ENCODE measurements at places on chromosomes 2 and 18. TPM values are rescaled to one million over a fixed set of nuclear protein-coding genes. Genes with fewer than 3 reads are reported as not detected.

Gene CROCC2
- total RNA-seq, result not detected

Gene MERTK
- 0.37 TPM for total RNA-seq

Gene TXNDC9
- total RNA-seq, result 73.5 TPM

Gene GPR45
- total RNA-seq, result not detected

Gene SERPINB12
- not detected for total RNA-seq

Gene DSEL
- total RNA-seq, result 69.8 TPM

Gene ANKRD39
- total RNA-seq, result 11.7 TPM

Gene LAMA3
- 30.5 TPM for total RNA-seq

Gene G6PC2
- total RNA-seq, result not detected

Gene RMND5A
- total RNA-seq, result 27.6 TPM
